ENCODE measurements at places on chromosomes 16 and 17.

GRCh38 chr17:34673516-34673915 lies 94.1 kb downstream of the TMEM132E start:
- no peak for DNase-seq

- no peak for DNase-seq
Measured at GRCh38 chr17:13643180-13643579, 41.5 kb upstream of the HS3ST3A1 start.

GRCh38 chr16:7378024-7378695 lies 45.5 kb downstream of the RBFOX1 start:
- no peak for DNase-seq

GRCh38 chr16:69812688-69813014 lies 50.5 kb downstream of the WWP2 start:
- DNase-seq, result no peak

GRCh38 chr17:10051112-10051511 lies 146.0 kb upstream of the RCVRN start:
- DNase-seq, result no peak

DNA sequence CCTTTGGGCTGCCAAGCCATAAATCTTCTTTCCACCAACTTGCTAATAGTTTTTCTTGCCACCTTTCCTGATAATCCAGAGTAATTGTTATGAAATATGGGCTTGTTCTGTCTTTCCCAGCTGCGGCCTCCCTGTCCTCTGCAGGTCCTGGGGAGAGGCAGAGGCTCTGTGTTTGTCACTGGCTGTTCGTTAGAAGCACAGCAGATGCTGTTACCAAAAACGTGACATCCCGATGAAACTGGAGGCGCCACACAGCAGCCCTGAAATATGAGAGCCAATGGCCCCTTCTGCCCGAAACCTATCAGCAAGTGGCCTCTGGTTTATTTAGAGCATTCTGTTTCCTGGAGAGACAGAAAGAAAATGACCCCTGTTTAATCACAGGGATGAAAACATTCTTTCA lies 115.1 kb upstream of the ANKFN1 start:
- DNase-seq, result no peak

GRCh38 chr17:6393351-6393952 lies 41.5 kb downstream of the AIPL1 start:
- no peak for DNase-seq

GRCh38 chr16:30079480-30079879 lies 3.7 kb downstream of the PPP4C start:
- DNase-seq, result no peak

DNA sequence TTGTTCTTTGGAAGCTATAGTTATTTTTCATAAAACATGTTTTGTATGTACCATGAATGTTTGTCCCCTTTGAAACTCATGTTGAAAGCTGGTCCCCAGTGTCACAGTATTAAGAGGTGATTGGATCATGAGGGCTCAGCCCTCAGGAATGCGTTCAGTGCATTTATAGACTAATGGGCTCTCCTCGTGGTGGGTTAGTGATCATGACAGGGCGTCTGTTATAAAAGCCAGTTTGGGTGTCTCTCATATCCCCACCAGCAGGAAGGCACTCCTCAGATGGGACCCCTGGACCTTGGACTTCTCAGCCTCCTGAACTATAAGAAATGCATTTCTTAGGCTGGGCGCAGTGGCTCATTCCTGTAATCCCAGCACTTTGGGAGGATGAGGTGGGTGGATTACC lies 10.4 kb downstream of the BANP start:
- no peak for DNase-seq

DNA sequence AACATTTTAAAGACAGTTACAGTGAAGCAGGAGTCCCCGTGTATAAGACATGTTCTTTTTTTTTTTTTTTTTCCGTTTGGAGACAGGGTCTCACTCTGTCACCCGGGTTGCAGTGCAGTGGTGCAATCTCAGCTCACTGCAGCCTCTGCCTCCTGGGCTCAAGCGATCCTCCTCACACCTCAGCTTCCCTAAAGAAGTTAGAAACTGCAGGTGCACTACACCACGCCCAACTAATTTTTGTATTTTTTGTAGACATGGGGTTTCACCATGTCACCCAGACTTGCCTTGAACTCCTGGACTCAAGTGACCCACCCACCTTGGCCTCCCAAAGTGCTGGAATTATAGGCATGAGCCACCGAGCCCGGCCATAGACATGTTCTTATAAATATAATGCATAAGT lies 3.0 kb downstream of the EVI2B start:
- no peak for DNase-seq

DNA sequence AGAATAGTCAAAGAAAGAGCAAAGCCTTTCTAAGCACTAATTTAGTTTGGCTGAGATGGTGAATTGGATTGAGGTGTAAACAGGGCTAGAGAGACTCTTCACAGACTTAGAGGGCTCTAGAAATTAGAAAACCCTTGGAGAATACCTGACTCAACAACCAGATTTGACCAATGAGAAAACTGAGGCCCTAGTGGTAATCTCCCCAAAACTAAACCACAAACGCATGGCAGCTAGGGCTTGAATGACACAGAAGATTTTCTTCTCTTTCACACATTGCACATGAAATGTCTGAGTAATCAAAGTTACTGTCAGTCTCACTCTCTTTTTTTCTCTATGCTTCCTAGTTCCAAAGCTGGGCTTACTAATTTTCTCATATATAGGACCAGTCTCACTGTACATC lies 314.5 kb upstream of the KCNJ16 start:
- DNase-seq, result no peak

- peak; percentile 40 for DNase-seq
Measured at GRCh38 chr17:42101513-42102292, 3.4 kb upstream of the ZNF385C start.

GRCh38 chr16:24610416-24610755 lies 71.0 kb downstream of the RBBP6 start:
- DNase-seq, result no peak

DNA sequence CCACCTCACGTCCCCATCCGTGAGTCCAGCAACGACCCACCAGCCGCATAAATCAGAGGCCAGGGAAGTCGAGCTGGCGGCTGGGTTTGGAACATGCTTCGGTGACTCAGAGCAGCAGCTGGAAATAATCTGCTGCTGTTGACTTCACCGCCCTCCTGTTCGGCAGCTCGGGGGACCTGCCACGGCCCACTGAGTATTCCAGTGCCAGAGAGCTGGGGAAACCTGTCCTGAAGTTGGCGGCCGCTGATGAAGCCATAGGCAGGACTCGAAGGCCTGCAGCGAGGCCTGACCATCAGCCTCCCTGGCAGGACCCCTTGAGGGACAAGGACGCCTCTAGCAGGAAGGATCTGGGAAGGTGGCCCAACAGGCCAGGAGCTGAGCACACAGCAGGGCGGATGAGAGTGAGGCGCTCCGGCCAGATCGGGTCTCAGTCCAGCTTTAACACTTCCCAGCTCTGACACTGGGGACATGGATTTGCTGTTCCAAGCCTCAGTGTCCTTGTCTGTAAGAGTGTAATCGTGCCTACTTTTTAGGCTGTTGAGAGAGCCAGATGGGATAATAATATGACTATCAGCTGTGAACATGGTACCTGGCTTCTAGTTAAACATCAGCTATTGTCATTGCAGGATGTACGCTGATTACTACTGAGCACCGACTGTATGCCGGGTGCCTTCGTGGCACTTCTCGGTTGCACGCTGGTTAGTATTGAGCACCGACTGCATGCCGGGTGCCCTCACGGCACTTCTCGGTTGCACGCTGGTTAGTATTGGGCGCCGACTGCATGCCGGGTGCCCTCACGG lies 50.4 kb upstream of the CIBAR2 start:
- DNase-seq, result no peak

- DNase-seq, result no peak
Measured at GRCh38 chr16:88487920-88488851, 35.1 kb downstream of the ZFPM1 start.

GRCh38 chr16:2026461-2027023 lies at the start of gene NHERF2:
NHERF2 (plus strand) TSS chr16:2026902; CDS start chr16:2027006, 104 bp downstream.
- no peak for DNase-seq

- DNase-seq, result no peak
Measured at GRCh38 chr16:68740628-68741346, 3.7 kb downstream of the CDH1 start.

DNA sequence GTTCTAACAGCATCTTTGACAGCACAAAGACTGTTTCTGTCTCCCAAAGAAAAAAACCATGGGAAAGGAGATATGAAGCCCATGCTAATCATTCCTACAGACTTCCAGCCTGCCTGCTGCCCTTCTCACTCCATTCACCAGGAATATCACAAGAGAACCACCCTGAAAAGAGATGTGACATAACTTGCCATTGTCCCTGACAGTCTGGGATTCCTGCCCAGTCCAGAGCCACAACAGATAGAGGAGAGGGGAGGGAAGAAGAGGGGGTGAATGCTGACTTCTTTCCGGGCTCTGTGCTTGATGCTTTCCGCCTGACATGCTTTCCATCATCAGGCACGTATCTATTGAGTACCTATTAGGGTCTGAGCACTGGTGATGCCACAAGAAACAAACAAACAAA lies 31.6 kb upstream of the ASIC2 start:
- DNase-seq, result no peak

DNA sequence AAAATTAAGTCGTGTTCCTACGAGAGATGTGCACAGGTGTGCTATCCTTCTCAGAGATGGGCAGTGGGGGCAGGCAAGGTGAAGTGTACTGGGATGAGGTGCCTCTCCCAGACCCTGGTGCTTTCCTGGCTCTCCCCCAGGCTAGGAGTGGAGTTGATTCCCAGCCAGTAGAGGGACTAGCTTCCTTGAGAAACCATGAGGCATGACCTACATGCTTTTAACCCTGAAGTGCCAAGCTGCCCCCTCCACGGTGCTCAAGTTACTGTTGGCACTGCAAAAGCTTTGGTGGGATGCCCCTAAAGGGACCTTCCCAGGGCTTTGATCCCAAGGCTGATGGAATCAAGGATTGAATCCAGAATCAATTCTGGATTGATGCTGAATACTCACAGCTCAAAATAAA lies 47.0 kb upstream of the SREBF1 start:
- no peak for DNase-seq

DNA sequence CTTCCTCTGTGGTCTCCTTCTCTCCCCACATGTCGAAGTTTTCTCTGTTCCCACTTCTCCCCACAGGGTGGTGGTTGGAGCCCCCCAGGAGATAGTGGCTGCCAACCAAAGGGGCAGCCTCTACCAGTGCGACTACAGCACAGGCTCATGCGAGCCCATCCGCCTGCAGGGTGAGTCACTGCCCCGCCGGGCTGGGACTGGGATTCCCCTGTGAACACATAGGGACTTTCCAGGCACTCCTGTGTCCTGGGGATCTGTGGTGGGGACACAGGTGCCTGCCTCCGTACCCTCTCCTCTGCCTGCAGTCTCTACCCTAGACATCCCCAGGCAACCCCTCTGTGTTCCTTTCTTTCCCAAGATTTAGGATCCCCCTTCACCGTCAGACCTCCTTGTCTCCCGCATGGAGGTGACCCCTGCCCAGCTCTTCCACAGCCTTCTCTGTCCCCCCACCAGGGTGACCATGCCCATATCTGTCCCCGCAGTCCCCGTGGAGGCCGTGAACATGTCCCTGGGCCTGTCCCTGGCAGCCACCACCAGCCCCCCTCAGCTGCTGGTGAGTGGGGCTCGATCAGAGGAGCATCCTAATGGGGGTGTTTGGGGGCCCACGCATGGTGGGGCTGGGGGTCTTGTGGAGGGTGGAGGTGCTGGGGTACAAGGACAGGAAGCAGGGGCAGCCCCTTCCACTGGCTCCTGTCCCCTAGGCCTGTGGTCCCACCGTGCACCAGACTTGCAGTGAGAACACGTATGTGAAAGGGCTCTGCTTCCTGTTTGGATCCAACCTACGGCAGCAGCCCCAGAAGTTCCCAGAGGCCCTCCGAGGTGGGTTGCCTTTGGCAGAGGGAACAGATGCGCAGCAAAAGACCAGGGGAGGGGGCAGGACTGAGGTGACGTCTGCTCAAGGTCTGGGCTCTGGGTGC lies 5.8 kb downstream of the ITGAM start:
- DNase-seq, result peak; percentile 58

DNA sequence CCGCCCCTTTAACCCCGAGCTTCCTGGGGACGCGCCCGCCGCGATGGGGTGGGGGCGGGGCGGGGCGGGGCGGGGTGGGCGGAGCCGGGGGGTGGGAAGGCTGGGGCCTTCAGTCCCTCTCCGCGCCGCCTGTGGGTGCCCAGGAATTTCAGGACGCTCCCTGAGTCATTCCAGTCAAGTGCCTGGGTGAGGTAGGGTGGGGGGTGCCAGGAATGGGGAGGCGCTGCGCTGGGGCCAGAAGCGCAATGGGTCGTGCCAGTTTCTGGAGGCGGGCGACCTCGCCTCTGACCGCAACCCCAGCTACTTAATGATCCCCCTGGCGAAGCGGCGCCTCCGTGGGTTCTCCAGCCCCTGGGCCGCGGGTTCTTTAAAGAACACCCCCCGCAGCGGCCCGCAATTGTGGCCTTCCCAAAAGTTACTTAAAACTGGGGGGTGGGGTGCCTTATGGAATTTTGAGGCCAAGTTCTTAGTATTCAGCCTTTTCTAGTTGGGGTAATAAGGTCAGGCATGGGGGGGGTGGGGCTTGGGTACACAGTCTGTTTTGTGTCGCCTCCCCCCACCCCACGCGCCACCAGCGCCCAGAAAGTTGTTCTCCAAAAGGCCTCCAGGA lies 826 bp upstream of the GSE1 start:
- no peak for DNase-seq

GRCh38 chr17:80279895-80280294 lies 19.2 kb downstream of the RNF213 start:
- no peak for DNase-seq

Measured in stimulated activated CD8-positive, alpha-beta memory T cell treated with anti-CD3 and anti-CD28 coated beads, Interleukin-12 subunit alpha, Interleukin-12 subunit beta, amount 100 ng/mL, for 4 hours (primary cell).